ENCODE measurements at places on chromosomes 4 and X.

DNA sequence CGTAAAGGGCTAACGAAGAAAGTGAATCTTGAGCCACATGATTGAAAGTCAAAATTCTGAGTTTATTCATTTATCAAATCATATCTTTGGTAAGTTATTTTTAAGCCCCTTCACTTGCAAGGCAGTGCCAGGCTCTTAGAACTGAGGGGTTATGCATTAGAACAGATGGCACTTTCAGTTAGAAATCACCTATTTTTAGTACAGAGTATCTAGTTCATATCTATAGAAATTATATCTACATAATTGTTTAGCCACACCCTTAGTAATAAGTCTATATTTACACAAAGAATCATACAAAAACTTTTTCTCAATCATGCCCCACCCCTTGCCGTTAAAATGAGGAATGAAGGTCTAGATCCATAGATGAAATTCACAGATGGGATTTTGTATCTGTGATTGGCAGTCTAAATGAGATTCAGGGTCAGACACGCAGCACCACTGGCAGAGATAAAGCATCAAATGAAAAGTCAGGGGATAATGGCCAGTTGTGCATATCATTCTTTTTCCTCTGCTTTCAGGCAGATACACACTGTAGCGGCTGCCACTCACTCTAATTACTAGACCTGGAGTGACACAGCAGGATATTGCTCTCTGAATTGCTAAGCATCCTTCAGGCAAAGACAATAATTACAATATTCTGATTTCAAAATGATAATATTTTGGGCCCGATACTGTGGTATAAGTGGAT is 440.5 kb downstream of the MAPK10 start:
- DNase-seq = no peak

GRCh38 chrX:20361081-20361889 is 94.6 kb upstream of the RPS6KA3 start:
- DNase-seq = no peak

DNA sequence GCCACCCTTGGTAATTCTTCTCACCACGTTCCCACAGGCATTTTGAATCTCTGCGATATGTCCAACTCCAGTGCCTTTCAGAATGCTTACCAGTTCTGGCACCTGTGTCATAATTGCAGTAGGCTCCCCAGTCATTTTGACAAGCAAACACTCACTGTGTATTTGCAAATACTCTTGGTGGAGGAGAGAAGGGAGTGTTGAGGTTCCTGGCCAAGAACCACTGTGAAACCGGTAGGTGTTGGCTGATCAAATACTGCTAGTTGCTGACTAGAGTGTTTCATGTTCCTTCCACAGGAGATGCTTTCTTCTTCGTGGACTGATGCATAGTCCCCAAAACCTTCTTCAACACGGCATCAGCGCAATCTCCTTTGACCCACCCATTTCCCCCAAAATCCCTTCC is 16.0 kb upstream of the NLGN4X start:
- no peak for DNase-seq

DNA sequence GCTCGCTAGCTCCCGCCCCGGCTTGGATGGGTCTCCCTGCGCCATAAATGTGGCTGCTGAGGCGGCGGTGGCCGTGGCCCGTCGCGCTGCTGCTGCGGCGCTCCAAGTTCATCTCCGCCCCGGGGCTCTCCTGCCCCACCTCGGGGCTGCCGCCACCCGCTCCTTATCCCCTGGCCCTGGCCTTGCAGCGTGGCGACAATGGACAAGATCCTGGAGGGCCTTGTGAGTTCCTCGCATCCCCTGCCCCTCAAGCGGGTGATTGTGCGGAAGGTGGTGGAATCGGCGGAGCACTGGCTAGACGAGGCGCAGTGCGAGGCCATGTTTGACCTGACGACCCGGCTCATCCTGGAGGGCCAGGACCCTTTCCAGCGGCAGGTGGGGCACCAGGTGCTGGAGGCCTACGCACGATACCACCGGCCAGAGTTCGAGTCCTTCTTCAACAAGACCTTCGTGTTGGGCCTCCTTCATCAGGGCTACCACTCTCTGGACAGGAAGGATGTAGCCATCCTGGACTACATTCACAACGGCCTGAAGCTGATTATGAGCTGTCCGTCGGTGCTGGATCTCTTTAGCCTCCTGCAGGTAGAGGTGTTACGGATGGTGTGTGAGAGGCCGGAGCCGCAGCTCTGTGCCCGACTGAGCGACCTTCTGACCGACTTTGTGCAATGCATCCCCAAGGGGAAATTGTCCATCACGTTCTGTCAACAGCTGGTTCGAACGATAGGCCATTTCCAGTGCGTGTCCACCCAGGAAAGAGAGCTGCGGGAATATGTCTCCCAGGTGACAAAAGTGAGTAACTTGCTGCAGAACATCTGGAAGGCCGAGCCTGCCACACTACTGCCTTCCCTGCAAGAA is 763 bp downstream of the USP38 start:
- no peak for DNase-seq

DNA sequence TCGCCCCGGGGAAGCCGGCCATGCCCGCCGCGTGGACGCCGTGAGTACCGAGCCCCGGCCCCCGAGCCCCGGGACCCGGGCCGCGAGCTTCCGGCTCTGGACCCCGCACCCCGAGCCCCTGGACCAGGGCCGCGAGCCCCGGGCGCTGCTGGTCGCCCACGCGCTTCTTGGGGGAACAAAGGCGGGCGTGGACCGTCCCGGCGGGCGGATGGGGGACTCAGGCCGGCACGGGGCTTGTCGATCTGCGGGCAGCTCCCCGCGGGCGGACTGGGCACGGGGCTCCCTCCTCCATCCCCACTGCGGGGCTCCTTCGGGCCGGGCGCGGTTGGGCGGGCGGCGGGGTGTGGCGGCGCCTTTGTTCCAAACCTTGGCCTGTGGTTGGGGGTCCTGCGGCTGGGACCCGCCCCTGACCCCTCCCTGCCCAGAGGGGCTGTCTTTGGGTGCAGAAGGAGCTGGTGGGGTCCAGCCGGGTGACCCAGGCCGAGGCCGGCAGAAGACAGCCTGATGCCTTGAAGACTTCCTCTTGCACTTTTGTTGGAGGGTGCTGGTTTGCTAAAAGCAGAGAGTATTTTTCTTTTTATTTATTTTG is 25.2 kb upstream of the ADD1 start:
- no peak for DNase-seq

- no peak for DNase-seq
Observed at GRCh38 chr4:10893395-10893794, 208.8 kb upstream of the CLNK start.

GRCh38 chr4:137740141-137740540 is 207.8 kb upstream of the PCDH18 start:
- no peak for DNase-seq

- no peak for DNase-seq
Observed at GRCh38 chrX:43345166-43345565, 310.9 kb upstream of the MAOA start.

- no peak for DNase-seq
Observed at GRCh38 chrX:9957743-9958142, 9.4 kb upstream of the CLDN34 start.

- no peak for DNase-seq
Observed at GRCh38 chr4:6480534-6481088, 8.2 kb upstream of the PPP2R2C start.

- DNase-seq = no peak
Observed at GRCh38 chrX:37613933-37614332, 42.5 kb downstream of the LANCL3 start.
